ENCODE measurements at places on chromosomes 3 and 15.

DNA sequence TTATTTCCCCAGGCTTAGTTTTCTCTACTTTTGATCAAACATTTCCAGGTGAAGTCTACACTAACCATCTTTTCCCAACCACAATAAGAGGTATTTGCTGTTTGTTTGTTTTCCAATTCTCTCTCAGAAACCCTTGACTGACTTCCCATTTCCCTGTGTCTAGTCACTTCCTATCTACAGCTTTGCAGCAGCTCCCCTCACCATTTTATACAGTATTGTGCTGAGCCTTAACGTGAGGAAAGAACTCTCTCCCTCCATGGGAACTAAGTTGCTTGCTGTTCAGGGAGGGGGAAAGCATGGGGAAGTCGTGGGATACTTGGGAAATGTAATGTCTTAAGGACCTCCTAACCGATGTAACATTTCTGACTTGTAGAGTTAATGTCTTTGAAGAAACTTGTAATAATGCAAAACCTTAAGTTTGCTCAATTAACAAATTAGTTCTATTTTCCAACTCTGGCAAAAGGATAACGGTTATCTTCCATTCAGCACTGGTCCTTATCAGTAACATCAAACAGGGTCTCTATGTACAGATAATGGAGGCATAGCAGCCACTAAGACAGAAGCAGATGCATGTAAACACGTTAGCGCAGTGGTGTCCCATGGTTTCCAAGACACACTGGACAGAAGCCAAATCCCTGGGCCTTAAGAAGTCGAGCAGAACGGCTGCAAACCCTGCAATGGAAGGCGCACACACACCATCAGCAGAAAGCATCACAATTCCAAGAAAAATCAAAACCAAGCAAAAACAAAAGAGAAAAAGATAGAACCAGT, 39.7 kb downstream of the NPTN start:
- no peak for DNase-seq

DNA sequence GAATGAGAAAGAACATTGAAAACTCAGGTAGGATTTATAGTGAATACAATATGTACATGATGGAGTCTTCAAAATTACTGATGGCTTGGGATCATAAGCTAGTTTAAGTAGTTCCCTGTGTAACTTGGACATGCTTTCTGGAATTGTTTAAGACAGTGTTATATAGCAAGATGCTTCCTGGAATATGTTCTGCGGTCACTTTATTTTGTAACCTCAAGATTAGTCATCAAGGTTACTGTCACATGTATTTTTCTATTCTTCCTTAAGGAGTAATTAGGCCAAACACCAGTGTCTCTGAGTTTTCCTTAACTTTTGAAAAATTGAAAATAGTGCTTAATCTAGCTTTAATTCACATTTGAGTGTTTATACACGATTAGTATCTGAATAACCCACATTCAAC, 760.3 kb upstream of the ARRDC4 start:
- DNase-seq, result no peak

- no peak for DNase-seq
These were observed 1120.7 kb upstream of the ALCAM start for GRCh38 chr3:104245981-104246380.

GRCh38 chr3:53675942-53676341, 170.3 kb downstream of the CHDH start:
- no peak for DNase-seq

- DNase-seq, result no peak
These were observed 917.6 kb downstream of the EPHA3 start for GRCh38 chr3:90025019-90025418.

- no peak for DNase-seq
These were observed 112.8 kb upstream of the MEF2A start for GRCh38 chr15:99452728-99453636.

- peak; percentile 95 for DNase-seq
These were observed at the start of gene IQGAP1 for GRCh38 chr15:90387534-90388461. Gene IQGAP1, plus strand, starts transcription at chr15:90388242. Its CDS starts 100 bp downstream, at chr15:90388342.

DNA sequence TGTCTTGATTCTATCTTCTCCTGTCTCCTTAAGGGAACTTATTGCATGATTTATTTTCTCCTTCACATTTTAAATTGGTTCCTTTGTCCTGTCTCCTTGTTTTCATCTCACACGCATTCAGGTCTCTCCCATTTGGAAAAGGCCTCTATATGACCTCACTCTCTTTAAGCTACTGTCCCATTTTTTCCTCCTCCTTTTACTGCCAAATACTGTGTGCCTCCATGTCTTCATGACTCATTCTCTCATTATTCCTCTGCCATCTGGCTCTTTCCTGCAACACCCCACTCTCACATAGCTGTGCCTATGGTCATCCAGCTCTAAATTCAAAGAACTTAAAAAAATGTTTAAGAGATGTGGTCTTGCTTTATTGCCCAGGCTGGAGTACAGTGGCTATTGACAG, 48.0 kb downstream of the TYRO3 start:
- peak; percentile 96 for DNase-seq

DNA sequence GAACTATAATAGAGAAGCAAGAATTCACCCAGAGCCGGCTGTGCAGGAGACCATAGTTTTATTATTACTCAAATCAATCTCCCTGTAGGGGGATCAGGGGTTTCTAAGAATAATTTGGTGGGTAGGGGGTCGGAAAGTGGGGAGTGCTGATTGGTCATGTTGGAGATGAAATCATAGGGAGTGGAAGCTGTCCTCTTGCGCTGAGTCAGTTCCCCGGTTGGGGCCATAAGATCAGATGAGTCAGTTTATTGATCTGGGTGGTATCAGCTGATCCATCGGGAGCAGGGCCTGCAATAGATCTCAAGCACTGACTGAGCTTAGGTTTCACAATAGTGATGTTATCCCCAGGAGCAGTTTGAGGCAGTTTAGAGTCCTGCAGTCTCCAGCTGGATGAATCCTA, 97.0 kb upstream of the SNRPN start:
- DNase-seq, result no peak

GRCh38 chr15:99123713-99124451, 19.0 kb downstream of the SYNM start:
- peak; percentile 97 for DNase-seq

DNA sequence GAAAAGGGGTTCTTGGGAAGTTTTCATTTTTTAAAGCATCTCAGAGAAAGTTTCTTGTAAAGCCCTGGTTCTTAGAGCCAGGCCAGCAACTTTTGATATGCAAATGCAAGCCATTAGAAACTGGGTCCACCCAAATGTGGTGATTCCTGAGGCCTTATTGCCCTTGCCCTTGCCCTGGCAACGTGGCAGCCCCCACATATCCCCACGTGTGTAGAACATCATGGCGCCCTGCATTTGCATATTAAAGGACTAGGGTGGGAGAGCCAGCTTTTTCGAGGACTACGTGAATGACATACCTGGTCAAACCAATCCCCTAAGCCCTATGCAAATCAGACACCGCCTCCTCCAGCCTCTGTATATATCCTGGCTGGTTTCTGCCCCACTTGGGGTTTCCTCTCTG, 314.9 kb upstream of the NECTIN3 start:
- no peak for DNase-seq

DNA sequence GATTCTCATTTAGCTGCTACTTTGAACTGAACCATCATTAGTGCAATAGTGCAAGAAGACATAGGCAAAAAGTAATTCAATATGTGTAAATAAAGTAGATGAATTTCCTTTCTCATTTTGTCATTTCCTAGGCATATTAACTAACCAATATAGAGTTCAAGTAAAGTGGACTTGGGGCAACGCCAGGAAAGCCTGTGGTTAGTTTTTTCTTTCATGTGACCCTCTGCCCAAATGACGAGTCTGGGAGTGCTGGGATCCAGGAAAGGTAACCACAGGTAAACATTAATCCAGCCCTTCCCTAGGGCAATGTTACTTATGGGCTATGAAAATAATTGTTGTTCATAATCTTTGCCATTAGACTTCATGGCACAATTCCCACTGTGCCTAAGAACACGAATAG, 181.0 kb downstream of the VPS13C start:
- DNase-seq, result no peak

DNA sequence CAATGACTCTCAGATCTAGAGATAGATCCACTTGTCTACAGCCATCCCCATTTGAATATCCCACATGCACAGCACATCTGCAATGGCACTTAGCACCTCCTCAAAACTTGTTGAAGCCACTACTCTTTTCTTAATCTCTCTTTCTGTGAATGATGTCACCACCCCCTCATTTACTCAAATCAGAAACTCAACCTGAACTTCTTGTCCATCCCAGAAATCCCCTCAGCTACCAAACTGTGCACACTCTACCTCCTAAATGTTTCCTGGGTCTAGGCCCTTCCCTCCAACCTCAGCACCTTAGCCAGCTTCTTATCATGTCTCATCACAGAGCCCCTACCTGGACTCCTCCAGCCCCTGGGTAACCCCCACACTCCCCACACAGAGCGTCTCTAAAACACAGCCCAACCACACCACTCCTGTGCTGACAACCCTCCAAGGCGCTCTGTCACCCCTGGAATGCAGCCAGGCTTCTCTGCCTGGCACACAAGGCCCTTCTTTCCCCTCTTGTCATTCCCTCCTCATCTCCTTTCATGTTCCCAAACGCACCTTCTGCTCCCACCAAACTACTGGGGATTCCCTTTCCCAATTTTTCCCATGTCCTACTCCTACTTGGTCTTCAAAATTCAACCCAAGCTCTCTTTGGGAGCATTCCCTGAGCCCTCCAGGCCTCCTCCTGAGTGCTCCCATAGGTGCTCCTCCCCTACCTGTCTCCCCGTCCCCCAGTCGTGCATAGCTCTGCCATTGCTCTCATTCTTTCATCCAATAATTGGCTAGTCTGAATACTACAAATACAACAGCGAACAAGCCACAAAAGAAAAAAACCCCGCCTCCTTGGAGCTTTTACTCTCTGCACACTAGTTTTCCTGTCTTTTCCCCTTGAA, 39.8 kb upstream of the ZBTB38 start:
- no peak for DNase-seq

- no peak for DNase-seq
These were observed 209.0 kb upstream of the ZNF385D start for GRCh38 chr3:21960033-21960432.

DNA sequence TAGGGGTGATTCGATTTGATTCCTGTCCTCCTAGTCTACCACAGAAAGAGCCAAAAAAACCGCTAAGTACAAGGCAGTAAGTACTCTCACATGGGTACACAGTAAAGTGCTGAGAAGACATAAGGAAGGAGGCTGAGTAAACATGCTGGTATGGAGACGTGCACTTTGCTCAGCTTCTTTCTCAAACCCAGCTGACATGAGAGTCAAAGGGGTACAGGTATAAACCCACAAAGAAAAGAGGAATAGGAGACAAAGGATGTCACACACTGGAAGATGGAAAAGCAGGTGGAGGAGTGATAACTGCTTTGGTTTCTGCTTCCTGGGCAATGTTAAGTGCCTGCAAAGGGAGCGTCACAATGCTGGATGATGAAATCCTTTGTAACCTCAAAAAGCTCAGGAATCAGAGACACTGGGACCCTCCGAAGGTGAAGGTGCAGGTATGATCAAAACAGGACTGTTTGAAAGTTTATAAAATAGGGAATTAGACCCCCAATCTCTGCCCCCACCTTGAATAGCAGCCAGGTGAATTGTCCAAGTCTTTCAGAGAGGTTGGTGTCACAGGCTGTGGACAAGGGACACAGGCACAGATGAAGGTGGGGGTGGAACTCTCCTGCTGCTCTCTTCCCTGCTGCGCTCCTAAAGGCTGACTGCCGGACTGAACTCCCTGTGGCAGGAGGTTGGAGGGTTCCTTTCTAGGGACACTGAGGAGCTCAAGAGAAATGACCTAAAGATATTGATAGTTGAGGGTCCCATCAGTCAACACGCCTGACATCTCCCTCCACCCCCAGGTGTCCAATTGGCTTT, 101.8 kb downstream of the RAB11A start:
- DNase-seq, result no peak

GRCh38 chr15:76553564-76553963, 217.0 kb downstream of the ISL2 start:
- no peak for DNase-seq

- DNase-seq, result no peak
These were observed 75.2 kb downstream of the LYSMD4 start for GRCh38 chr15:99657996-99658395.

DNA sequence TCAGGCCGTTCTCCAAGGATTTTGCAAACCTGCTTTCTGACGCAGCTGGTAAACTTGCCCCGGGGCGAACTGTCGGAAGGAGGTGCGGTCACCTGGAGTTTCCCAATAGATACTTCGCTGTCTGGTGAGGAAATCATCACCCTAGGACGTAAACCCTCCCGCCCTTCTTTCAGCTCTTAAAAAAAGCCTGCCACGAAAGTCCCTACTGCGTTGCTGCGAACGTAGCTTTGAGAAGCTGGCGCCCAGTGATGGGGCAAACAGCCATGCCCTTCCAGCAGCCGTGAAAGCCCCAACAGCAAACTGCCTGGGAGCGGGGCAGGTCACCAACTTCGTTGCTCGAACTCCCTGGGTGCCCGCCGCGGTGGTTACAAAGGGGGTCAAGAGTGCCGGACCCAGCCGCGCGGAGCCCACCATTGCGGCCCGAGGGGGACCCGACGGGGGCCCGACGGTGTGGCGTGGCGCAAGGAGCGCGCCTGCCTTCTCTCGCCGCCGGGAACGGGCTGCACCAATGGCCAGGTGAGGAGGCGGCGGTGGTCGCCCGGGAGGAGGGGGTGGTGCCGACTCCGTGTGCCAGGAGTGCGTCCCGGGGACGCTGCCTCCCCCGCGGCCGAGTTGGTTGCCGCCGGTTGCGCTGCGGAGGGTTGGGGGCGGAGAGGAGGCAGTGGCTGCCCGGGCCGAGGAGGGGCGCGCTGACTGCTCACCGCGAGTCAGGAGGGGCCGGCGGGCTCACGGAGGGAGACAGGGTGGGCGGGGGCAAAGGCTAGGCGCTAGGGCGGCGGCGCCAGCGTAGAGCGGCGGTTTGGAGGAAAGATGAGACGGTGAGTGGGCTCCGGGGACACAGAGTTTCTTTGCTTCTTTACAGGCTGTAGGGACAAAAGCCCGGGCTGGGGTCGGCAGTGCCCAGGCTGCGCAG, at the start of gene PHLDB2:
TSS of gene PHLDB2 (plus strand) at position 205 of the 913 bp plus-strand sequence. CDS start 24,813 bp downstream, outside the sequence.
- peak; percentile 81 for DNase-seq

DNA sequence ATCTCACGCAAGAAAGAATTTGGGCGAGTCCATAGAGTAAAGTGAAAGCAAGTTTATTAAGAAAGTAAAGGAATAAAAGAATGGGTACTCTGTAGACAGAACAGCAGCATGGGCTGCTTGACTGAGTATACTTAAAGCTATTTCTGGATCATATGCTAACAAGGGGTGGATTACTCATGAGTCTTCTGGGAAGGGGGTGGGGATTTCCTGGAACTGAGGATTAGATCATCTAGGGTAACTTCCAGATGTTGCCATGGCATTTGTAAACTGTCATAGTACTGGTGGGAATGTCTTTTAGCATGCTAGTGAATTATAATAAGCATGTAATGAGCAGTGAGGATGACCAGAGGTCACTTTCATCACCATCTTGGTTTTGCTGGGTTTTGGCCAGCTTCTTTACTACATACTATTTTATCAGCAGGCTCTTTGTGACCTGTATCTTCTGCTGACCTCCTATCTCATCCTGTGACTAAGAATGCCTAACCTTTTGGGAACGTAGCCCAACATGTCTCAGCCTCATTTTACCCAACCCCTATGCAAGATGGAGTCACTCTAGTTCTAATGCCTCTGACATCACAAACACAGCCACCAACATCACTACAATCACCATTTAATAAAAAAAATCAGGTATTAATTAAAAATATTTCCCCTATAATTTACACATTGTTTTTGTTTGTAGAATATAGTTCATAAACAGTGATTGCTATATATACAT, 890.7 kb upstream of the EPHA6 start:
- peak; percentile 98 for DNase-seq

GRCh38 chr3:98930413-98930812, 28.9 kb upstream of the DCBLD2 start:
- no peak for DNase-seq

- no peak for DNase-seq
These were observed 490 bp downstream of the TOMM70 start for GRCh38 chr3:100400419-100400779.

- peak; percentile 70 for DNase-seq
These were observed 171.6 kb downstream of the SV2B start for GRCh38 chr15:91271565-91272153.

Data from fibroblast of mammary gland (primary cell).